ENCODE measurements at places on chromosomes 16 and 17. TPM values are rescaled to one million over a fixed set of nuclear protein-coding genes. Genes with fewer than 3 reads are reported as not detected.
A peak's percentile ranks its signal among the peaks of the same experiment; 100 is the strongest.

DNA sequence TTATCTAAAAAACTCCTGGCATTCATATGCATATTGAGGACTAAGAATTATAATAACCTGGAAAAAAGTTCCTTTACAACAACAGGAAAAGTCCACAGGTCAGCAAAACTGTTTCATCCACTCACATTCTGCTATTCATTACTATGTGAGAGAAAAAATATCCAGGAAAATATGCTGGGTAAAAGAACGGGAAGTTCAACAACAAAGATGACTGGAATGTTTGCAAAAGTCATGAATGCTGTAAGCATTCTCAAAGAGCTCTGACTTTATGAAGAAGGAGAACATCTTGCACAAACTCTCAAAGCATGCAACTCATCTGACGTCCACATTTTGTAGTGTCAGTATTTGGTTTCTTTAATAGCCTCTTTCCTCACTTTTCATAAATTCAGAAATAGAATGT is 56.9 kb upstream of the ALDH3A1 start:
- no peak for ATAC-seq

DNA sequence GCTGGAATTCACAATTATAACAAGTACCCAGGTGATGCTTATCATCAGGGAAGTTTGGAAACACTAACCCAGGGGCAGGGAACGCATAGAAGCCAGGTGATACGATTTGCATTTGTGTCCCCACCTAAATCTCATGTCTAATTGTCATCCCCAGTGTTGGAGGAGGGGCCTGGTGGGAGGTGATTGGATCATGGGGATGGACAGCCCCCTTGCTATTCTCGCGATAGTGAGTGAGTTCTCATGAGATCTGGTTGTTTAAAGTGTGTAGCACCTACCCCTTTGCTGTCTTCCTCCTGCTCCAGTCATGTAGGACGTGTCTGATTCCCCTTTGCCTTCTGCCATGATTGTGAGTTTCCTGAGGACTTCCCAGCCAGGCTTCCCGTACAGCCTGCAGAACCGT is 276.3 kb downstream of the UTP18 start:
- ATAC-seq: no peak

DNA sequence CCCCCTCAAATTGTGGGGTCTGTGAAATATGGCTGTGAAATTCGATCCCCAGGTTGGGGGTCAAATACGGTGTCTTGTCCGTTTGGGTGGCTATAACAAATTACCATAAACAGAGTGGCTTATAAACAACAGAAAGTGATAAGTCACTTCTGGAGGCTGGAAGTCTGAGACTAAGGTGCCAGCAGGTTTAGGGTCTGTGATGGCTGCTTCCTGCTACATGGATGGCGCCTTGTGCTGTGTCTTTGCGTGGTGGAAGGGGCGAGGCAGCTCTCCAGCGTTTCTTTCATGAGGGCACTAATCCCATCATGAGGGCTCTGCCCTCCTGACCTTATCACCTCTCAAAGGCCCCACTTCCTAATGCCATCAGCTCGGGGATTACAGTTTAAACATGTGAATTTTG is 120.0 kb downstream of the IRF8 start:
- ATAC-seq: no peak

The MSL1 gene
- 76.0 TPM for total RNA-seq

- ATAC-seq: no peak
Observed at GRCh38 chr17:43406676-43407645, 8.2 kb downstream of the ARL4D start.

The SCNN1G gene
- total RNA-seq: not detected

The KIF19 gene
- total RNA-seq: 1.4 TPM

The AGRP gene
- 1.1 TPM for total RNA-seq

DNA sequence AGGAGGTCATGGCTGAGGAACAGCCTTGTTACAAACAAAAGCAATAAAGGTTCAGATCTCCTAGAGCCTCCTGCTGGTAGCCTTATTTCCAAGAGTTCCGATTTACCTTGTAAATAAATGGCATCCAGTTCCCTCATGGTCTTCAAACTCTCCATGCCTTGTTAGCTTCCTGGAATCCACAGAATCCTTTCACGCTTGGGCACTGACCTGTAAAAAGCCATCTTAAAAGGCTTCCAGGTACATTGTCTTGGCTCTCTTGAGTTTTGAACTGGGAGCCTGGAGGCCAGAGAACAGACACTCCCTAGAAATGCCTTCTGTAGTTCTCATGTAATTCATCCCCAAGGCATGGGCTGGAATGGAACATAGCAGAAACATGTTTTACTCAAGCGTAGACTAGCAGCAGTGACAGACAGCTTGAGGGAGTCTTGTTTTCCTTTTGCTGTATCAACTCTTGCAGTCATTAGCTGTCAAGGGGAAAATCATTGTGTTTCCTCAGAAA is 207.9 kb downstream of the SNX29 start:
- no peak for ATAC-seq

- ATAC-seq: no peak
Observed at GRCh38 chr17:40471846-40472732, 28.8 kb downstream of the IGFBP4 start.

GRCh38 chr17:28711723-28712031 is at the start of gene PROCA1:
TSS of gene PROCA1 (minus strand) at chr17:28711888. CDS start at chr17:28711660, 228 bp downstream.
- ATAC-seq: no peak

DNA sequence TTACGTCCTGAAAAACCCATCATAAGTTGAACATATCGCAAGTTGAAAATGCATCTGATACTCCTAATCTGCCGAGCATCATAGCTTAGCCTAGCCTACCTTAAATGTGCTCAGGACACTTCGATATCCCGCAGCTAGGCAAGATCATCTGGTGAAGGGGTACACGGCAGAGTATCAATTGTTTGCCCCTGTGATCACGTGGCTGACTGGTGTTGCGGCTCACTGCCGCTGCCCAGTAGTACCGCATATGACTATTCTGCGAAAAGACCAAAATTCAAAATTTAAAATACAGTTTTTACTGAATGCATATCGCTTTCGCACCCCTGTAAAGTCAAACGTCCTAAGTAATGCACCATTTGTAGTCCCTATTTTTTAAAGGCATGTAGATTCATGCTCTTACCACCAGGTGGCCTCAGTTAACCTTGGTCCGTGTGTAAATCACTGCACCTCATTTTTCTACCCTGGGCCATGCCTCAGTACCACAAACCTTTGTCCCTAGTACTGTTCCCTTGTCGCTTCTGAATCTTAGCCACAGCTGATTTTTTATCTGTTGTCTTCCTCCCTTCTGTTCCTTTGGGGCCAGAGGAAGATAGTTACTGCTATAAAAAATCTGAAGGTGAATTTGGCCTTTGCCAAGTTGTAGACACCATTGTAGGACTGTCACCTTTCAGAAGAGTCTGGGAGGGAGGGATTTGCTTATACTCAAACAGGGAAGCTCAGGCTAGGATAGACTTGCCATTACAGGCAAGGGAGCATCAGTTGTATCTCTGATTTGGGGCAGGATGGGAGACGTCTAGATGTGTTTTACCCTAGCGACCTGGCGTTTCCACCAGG is 34.4 kb downstream of the WWP2 start:
- peak; percentile 82 for ATAC-seq

GRCh38 chr17:58337600-58338453 is 9.2 kb upstream of the TSPOAP1 start:
- peak; percentile 70 for ATAC-seq

The SLC5A11 gene
- total RNA-seq: 0.15 TPM

The TBC1D3H gene
- total RNA-seq: not detected

The CRISPLD2 gene
- 2.5 TPM for total RNA-seq

- no peak for ATAC-seq
Observed at GRCh38 chr16:51286272-51286671, 135.2 kb upstream of the SALL1 start.

DNA sequence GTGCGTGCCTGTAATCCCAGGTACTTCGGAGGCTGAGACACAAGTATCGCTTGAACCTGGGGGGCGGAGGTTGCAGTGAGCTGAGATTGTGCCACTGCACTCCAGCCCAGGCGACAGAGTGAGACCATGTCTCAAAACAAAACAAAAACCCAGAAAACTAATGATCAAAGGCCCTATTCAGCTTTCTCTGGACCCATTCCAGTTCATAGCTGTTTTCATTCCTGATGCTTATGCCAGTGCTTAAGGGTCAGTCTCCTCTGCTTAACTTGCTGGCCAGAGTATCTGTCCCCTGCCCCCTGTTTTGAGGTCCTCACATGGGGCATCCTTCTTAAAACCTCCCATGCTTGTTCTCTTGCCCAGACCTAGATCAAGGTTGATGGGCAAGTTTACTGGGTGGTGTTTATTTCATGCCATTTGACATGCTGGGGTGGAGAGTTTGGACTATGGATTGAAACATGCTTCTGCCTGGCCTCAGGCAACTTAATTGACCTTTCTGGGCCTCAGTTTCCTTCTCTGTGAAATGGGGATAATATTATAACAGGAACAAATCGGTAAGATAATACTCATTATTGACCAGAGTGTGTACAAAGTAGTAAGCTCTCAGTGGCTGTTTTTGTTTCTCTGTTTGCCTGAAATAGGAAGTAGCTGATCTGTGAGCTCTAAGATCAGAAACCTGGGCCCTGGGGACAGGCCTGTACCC is 369.8 kb downstream of the CPPED1 start:
- no peak for ATAC-seq

The SECTM1 gene
- not detected for total RNA-seq

DNA sequence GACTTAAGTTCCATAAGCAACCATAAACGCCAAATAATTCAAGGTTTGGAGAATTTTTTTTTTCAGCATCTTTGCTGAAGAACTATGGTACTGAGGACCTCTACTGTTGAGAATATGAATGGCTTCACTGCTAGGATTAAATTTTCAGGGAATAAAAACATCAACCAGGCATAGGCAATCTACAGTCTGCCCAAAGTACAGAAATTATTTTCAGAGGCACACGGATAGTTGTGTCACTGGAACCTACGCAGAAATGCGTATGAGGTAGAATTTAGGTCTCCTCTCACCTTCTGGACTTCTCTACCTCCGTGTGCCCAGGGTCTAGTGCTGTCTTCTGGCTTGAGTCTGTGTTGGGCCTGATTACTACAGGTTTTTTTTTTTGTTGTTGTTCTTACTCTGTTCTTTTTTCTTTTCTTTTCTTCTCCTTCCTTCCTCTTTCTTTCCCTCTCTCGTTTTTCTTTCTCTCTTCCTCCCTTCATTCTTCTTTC is 39.7 kb downstream of the NACA2 start:
- peak; percentile 48 for ATAC-seq

The ALG1 gene
- total RNA-seq: 12.3 TPM

DNA sequence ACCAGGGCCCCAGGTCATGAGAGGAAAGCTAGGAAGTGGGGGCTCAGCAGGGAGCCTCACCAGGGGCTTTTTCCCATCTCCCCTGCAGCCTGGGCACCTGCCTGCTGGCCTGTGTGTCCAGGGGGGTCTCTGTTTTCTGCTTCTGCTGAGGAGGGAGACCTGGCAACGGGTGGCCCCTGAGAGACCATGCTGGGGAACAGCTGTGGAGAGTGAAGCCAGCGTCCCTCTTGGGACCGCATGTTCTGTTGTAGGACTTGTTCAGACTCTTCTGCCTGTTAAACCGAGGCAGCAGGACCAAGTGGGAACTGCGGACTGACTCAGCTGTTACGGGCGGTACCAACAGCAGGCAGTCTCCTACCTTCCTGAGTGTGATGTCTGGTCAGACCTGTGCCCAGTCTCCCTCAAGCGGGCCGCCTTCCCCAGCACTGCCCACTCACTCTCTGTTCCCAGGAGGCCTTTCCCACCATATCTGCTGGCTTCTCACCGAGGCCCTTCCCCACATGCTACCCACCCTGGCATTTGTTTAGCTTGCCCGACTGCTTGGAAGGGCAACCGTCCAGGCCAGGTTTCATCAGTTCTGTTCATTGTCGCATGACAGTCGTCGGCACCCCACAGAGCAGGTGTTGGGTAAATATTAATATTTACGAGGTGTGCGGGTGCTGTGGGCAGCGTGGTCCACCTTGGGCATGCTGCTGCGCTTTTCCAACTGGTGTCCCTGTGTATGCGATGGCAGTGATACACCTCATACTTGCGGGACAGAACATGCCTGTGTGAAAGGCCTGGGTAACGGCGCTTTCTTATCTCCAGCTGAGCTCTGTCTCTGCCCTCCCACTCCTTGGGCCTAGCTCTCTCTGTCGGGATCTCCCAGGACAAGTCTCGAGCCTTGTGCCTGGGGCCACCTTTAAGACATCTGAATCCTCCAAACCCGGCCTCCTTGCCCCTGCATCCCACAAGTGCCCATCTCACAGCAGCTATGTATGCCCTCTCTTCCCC is 69.4 kb downstream of the MPRIP start:
- ATAC-seq: no peak

- peak; percentile 12 for ATAC-seq
Observed at GRCh38 chr17:78472035-78472905, 93.8 kb downstream of the PGS1 start.

DNA sequence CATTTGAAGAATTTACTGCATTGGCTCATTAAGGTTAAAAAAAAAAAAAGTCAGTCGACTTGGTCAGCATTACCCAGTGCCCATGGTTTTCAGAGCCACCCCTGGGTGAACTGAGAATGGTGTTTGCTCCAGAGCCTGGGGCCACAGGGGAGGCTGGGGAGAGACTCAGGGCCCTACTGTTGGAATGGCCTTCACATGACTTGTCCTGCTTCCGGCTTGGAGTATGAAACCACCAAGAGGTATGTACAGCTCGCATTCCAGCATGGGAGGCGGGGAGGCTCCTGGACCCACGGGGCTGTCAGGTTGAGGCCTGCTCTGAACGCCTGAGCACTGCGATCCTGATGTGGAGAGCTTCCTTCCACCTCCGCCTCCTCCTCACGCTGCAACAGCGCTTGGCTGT is 36.8 kb downstream of the MSI2 start:
- no peak for ATAC-seq

The MYH13 gene
- not detected for total RNA-seq

GRCh38 chr16:10280262-10281170 is 98.3 kb upstream of the GRIN2A start:
- peak; percentile 47 for ATAC-seq

GRCh38 chr16:49672753-49673152 is 183.2 kb downstream of the ZNF423 start:
- ATAC-seq: no peak

Measured in motor neuron (in vitro differentiated cells).